ENCODE measurements at places on chromosomes 5 and 9.

- no peak for DNase-seq
Measured at GRCh38 chr5:150488519-150489359, 19.2 kb upstream of the NDST1 start.

GRCh38 chr9:133484671-133485437 lies 6.0 kb upstream of the SLC2A6 start:
- DNase-seq, result no peak

DNA sequence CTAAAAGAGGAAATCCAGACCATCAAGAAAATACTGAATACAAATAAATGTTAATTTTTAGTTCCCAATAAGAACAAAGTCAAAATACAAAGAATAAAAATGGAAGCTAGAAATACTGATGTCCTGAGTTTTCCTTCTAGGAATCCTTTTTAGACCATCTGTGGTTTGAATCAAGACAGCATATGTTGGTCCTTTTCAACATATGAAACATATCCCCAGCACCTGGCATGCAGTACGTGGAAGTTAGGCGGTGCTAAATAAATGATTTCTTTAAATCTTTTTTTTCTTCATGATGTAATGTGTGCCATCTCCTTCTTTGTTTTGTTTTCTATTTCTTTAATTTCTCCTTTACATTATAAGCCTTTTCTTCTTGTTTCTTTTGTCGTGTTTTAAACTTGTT lies 34.0 kb downstream of the KIAA1958 start:
- no peak for DNase-seq

DNA sequence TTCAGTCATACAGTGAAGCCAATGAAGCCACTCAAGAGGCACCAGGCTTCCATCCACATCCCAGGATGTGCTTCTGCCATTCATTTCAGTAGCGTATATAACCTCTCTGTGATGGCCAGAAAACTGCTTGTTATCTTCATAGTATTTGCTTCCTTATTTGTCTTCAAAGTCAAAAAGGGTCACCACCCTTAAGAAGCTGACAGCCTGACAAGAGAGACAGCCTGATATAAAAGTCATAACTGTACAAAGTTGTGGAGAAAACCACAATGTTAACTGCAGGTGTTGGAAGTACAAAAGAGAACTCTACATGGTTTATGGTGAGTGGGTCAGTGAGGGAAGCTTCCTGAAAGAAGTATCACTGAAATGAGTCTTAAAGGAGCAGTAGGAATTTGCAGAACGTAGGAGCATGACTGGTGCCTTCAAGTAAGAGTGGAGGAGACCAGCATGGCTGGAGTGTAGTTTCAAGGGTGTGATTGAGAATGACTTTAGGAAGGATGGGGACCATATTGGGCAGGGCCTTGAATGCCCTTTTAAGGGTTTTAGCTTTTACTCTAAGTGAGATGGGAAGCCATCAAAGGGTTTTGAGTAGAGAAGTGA lies 33.7 kb downstream of the NIM1K start:
- no peak for DNase-seq

DNA sequence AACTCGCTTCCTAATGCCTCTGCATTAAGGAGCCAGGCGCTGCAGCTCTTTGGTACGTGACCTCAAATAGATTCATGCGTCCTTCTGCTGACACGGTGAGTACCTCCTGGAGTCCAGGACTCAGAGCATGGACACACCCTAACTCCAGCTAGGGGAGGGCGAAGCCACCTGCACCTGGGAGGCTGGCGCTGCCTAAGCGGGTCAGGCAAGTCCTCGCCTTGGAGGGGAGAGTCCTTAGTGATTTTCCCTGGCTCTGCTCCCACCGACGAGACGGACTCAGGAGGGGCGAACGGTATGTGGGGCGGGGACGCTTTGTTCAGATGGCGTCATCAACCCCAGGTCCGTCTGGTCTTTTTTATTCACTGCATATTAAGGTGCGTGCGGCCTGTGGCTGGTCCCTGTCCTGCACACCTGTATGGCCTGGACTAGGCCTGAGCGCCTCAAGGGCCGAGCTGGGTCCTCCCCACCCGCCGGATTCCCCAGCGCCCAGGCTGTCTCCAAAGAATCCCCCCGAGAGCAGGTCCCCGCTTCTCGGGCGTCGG lies 50.3 kb downstream of the NSUN2 start:
- no peak for DNase-seq

- no peak for DNase-seq
Measured at GRCh38 chr9:134031783-134032182, 6.5 kb downstream of the BRD3OS start.

Data from activated gamma-delta T cell (primary cell).